ENCODE measurements at places on chromosomes 7 and 10.

DNA sequence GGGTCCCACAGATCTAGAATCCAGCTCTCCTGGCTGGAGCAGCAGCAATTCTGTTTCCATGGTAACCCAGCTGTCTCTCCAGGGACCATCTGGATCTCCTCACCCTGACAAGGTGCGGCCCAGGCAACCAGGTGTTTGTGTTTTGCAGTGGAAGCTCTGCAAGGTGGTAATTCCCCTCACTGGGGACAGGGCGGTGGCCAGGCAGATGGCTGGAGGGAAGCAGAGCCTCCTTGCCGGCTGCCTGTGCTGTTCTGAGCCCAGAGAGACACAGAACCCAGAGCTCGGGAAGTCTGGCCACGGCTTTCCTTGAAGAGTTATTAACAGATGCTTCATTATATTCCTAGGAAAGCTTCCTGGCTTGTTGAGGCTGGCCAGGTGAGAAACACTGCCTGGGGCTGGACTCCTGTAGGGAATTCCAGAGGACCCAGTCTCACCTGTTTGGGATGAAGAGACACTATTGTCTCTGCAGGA lies 118.2 kb upstream of the PPIF start:
- DNase-seq: no peak

DNA sequence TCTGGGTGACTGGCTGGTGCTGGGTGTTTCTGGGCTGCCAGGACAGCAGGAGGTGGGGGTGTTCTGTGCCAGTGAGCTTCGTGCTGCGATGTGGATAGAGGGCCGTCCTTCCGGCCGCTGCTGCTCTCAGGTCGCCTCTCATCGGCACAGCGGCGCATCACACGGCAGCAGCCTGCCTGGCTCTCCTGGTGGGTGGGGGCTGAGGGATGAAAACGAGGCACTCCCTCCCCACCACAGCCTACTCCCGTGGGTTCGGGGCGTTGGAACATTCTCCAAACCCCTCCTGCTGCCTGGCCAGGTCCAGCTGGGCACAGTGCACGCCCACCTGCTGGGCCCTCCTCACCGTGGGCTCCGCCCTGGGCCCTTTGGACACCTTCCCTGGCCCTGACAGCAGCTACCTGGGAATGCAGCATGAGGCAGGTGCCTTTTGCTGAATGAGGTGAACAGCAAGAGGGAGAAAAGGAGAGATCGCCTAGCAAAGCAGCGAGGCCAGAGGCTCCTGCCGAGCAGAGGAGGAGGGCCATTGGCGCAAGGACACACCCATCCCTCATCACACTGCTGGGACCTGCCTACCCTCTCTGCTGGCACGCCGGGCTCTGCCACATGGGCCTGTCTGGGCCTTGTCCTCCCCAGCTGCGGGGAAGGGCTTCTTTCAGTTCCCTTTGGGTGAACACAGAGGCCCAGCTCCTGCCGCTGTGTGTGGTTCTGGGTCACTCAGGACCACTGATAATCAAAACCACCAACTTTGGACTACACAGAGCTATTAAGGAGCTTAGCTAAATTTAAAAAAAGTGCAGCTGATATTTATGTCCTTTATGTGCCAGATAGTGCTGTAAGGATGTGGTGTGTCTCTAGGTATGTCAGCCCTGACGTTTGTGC lies 33.4 kb downstream of the INPP5A start:
- no peak for DNase-seq

DNA sequence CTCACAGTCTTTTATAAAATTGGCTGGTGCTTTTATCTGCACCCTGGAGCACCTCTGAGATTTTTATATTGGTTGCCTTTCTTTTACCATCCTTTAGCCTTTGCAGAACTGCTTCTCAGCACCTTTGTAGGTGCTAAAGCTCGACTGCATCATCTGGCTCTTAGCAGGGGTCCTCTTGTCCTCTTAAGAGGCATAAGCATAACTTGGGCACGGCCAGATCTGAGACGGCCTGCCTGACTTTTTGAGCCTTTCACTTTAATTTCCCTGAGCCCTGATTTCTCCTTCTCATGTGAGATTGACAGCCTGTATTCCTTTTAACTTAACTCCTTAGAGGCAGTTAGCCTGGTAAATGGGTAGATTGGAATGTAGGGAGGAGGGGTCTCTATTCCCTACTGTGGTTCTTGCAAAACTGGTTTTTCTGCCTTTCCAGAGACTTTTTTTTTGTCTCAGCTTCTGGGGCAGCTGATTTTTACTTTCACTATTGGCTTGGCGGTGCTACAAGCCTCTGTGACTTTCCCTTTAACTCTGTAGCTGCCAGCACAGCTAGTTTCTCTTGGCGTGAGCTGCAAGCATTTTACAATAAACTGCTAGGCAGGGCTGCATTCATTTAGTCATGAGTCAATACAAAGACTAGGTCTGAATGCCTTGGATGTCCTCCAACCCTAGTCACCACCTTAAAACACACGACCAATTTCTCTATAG lies 24.0 kb downstream of the ZPBP start:
- DNase-seq: peak; percentile 8

DNA sequence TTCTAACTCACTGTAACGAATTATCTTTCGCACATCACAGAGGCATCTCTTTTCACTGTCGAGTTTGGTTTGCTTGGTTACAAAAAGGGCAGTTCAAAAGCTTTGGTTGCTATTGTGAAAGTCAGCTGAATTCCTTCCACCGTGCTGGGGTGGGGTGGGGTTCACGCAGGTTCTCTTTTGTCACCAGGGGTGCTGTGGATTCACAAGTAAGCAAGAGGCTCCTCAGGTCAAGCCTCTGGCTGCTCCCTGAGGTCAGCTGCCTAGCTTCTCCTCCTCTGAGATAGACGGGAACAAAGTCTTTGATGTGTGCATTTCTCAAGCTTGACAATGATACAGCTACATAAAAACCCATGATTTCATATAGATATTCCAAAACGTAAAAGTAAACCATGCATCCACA lies 47.7 kb downstream of the EGFR start:
- no peak for DNase-seq

DNA sequence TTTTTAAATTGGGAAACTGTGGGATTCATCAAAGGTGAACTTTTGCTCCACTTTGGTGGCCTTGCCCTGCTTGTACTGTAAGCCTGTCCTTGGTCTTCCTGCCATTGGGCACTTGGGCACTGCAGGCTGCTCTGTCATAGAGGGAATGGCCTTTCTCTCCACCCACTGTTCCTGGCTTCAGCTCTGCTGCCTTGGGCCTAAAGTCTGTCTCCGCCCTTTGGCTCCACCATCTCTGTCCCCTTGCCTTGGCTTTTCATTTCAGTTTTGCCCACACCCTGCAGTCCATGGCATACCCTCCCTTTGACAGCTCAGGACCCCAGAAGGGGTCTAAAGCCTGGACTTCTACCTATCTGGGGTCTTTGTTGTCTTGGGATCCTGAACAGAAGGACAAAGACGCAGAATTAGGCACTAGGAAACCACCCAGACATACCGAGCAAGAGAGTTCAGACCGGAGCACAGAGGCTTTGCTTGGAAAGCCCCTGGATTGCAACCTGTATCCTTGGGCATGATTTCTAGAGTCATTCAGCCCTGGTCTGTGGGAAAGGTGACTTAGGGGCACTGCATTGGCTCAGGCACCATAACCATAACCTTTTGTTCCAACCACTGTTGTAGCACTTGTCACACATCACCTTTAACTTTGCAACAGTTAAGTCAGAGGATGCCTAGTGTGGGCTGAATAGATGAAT lies 5.2 kb upstream of the ARHGAP22 start:
- DNase-seq: no peak

DNA sequence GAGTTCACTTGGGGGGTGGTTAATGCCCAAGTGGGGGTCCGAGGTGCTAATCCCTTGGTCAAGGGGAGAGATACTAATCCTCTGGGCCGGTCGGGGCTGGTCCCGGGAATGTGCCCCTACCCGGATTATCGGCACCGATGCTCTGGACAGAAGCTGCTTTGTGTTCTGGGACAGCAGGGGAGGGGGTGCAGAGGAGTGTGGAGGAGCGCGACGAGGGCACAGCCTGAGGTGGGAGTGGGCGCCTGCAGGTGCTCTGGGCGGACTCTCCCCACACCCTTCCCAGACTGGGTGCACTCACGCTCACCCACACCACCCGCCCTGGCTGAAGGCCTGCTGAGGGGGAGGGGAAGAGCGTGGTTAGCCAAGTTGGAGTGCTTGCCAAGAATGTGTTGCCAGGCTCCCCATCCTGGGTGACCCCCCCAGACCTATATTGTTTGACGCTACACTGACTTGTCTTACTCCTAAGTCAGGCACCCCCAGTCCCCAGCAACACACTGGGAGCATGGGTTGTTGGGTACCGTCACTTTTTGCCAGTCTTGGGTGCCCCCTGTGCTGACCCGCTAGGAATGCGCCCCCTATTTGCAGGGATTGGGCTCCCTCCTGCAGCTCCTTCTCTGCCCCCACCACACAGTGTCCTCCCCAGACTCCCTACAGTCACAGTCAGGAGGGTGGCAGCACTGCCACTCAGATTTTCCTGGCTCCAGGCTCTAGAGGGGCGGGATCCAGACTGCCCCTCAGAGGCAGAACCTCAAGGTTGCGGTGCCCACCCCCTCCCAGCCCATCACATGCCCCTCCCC lies 1.2 kb downstream of the SLC4A2 start:
- peak; percentile 48 for DNase-seq

GRCh38 chr7:151851145-151851751 lies 25.7 kb downstream of the PRKAG2 start:
- DNase-seq: no peak

DNA sequence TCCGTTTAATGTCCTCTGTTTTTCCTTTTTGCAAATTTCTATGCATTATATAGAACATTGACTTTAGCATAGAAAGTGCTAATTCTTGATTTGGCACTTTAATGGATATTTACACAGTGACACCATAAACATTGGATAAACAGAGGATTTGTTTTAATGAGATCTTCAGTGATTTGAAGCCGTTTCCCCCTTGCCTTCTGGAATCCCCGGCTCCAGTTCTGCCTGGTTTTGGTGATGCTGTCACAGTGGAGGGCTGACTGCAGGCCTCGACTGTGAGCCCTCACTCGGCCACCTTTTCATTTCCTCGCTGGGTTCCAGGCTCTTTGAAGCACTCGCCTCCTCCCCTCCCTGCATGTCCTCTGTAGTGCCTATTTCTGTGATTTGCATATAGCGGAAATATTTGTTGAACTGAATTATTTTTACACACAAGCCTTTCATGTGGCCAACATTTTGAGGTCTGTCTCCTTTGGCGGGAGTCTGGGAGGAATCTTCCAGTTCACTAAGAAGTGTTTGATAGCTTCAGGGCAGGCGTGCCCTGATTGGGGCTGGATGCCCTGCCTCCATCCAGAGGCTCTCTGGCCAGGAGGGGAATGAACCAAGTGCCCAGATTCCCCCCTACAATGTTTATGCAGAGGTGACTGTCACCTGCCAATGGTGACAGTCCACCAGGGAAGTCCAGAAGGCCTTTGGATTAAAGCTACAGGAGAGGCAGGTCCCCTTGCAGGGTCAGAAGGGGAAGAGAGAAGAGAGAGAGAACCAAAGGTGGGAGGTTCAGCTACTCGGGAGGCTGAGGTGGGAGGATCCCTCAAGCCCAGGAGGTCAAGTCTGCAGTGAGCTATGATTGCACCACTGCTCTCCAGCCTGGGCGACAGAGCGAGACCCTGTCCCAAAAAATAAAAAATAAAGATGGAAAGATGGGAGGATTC lies 67.5 kb downstream of the CUX1 start:
- no peak for DNase-seq

GRCh38 chr7:2975821-2976371 lies 67.8 kb downstream of the CARD11 start:
- no peak for DNase-seq

GRCh38 chr7:130741331-130741995 lies 7.5 kb upstream of the KLF14 start:
- DNase-seq: no peak

- peak; percentile 47 for DNase-seq
These were observed 14.9 kb upstream of the LGI1 start for GRCh38 chr10:93742633-93743349.

- DNase-seq: no peak
These were observed 184.1 kb upstream of the PRR15 start for GRCh38 chr7:29379551-29379950.

DNA sequence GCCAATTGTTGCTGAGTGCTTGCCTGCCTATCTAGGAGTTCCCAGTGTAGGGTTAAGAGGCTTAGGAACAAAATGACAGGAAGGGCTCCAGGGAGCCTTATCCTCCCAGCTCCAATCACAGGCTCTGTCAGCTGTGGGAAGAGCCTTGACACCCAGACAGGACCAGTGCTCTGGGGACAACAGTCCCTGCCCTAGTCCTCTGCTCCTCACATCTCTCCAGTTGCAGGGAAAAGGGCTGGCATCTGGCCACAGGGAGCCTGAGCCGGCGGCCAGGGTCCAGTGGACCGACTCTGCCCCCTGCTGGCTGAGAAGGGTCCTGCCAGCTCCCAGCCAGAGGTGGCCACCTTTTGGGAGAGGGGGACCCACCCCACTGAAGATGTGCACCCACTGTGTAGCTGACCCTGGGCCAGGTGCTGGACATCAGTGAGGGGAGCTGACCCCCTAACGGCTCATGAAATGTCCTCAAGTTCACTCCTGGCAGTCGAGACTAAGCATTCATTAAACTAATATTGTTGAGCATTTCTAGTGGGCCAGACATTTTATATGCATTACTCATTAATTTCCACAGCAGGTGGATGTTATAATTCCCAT lies 17.6 kb downstream of the DNAJB12 start:
- DNase-seq: peak; percentile 66

DNA sequence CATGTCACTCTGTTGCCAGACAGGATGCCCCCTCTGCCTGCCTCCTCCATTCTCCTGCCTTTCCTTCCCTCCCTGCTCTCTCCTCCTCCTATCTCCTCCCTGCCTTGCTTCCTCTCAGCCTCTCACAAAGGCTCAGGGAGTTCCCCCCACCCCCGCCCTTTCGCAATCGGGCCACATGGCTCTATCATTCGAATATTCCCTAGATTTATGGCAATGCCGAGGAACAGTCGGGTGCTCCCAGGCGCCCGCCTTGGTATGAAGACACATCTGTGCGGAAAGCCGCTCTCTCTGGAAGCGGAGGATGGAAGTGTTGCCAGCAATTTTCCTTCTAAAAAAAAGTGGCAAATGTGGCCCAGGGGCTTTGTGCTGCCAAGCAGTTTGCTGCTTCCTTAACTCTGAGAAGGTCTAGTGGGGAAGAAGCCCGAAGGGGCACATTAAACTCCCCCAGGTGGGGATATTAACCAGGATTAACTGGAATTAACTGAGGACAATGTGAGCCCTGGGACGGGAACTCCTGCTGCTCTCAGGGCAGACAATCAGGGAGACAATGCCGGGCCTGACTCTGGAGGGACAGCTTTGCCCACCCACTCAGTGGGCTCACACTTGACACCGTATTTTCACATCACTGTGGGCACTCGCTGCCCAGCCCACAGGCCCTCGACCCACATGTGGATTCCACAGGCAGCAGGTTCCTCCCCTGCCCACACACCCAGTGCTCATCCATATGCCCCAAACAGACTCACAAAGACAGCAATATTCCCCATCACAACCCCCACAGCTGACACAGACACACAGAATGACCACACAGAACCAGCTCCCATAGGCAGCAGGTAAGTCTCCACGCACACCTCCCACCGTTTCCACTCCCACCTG lies 88.4 kb upstream of the SMNDC1 start:
- peak; percentile 42 for DNase-seq

GRCh38 chr10:11517150-11517549 lies 94.3 kb downstream of the USP6NL start:
- DNase-seq: peak; percentile 17

DNA sequence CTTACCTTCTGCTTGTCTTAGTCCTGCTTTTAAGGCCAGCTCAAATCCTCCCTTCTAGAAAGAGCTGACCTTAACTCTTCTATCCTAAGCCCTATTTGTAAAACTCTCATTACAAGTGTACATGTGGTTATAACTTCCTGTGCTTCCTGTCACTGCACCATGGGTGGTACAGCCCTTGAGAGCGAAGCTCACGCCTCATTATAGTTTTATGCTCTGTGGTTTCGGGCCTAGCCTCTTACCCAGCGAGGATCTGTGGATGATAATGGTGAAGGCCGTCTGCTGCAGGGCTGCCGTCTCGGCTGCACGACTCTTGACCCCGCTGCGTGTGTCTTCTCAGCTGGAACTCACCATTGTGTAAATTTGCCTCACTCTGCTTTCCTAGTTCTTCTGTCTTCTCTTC lies 74.6 kb downstream of the CUL1 start:
- no peak for DNase-seq
